Mesenteric fat pad (tissue), 1 donor: ENCODE measurements at places on chromosomes 1 and 21.

DNA sequence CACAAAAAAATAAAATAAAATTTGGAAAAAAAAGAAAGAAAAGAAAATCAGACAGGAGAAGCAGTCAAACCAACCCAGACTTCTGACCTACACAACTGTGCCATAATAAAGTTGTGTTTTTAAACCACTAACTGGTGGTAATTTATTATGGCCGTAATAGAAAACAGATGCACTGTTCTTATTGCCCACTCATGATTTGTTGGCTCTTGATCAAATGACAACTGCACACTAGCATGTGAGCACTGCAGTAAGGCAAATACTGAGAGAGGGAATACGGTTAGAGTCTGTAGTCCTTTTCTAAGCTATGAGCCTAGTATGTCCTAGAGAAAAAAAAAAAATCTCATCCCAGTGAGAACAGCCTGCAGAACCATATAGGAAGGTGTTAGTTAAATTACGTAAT, 61.2 kb upstream of the TNR start:
- no peak for DNase-seq

DNA sequence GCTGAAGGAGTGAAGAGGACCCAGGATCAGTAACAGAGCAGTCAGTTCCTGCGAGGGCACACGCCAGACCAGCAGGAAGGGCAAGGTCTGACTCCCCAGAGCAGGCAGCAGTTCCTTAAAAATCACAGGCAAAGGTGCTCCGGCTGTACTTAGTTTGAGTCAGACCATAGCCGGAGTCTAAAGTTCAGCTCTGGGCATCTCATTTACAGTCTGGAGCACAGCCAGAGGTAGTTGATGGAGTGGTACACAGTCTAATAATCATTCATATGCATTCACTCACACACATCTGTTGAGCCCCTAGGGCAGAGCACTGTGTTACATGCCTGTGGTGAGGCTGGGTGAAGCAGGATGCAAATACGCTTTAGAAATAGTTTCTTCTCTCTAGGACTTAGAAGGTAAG, 7.3 kb upstream of the AMIGO1 start:
- no peak for DNase-seq

- DNase-seq = no peak
These were observed 8.7 kb upstream of the MYOC start for GRCh38 chr1:171661076-171661650.

DNA sequence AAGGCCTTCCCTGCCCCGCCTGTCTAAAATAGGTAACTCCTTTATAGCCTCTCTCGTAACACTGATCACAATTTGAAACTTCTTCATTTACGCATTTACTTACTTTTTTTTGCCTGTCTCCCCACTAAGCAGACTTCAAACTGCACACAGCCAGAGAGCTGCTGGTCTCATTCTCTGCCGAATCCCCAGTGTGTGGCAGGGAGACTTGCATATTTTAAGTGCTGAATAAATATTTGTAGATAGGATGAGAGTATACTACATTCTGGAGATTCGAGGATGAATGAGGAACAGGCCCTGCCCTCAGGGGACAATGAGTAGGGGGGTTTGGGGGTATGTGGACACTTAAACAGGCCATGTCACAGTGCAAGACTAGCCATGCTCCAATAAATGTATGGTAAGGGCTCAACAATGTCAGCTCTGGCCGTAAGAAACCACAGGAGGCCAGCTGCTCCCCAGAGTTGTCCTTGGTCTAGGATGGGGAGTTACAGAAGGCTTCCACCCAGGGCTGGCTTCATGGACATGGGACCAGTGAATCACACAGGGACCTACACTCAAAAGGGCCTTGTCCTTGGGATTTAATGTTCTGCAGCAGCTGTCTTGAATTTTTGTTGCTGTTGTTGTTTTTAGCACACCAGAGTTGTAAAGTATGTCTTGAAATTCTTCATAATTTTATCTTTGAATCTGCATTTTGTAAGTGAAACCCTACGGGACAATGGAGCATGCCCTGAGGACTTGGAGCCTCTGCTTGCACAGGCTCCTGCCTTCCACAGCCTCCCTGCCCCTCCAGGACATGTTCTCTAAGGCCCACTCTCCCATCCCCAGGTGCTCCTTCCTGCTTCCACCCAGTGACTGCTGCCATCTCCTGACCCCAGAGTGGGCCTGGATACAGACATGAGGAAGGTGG, 8.5 kb downstream of the DIO1 start:
- DNase-seq = no peak

GRCh38 chr1:202214089-202214843, 20.7 kb downstream of the LGR6 start:
- no peak for DNase-seq

GRCh38 chr1:116334868-116335635, 38.0 kb upstream of the ATP1A1 start:
- no peak for DNase-seq

- DNase-seq = no peak
These were observed 38.1 kb downstream of the VANGL2 start for GRCh38 chr1:160438317-160438918.

- DNase-seq = no peak
These were observed 11.7 kb upstream of the FCMR start for GRCh38 chr1:206933333-206933945.

DNA sequence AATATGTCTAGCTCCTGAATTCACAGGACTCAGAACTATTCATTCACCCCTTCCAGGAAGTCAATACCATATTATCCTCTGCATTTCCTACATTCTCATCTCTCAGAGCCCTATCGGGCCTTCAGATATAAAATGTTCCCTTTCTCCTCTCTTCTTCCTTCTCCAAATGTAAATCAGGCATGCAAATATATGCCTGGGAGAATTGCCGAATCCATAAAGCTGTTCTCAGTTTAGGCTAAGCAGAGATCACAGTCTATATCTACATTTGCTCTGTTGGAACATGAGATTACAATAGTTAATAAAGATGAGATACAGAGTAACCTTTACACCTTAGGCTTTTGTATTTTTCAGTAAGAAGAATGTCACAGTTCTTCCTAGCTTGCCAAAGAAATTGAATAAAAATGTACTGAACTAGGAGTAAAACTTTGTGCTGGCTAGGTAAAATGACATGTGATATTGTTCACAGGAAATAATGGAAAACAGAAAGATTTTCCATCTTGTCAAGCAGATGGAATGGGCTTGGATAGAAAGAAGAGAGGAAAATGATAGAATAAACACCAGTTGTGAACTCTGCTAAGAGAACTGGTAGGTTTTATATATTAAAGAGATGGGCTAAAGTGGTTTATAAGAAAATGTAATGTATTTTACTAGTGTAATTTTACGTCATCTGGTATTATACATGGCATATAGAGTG, 161.5 kb downstream of the NRIP1 start:
- DNase-seq = no peak

DNA sequence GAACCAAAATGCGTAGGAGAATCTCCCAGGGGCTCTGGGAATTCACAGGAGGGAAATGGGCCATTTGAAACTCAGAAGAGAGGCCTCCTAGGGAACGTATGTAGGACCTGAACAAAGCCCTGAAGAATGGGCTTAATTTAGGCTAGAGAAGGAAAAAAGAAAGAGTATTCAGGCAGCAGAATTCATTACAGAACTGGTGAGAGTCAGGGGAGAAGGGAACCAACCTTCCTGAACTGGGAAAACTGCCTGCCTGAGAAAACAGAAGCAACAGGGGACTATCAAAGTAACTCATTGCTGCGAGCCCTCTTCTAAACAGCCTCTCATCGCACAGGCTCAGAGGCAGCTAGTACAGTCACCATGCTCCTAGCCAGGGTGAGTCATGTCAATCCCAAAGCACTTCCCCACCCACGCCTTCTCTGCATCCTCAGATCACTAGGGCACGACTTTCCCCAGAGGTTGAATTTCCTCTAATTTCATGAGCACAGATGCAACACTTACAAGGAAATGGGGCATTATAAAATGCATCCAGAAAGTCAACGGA, 98.1 kb downstream of the ADSS2 start:
- no peak for DNase-seq

GRCh38 chr1:162704673-162705424, 72.6 kb downstream of the DDR2 start:
- DNase-seq = no peak

- DNase-seq = no peak
These were observed 4.5 kb downstream of the DNAJB4 start for GRCh38 chr1:78009276-78009675.

GRCh38 chr1:209597499-209597898, 14.0 kb downstream of the CAMK1G start:
- DNase-seq = no peak

DNA sequence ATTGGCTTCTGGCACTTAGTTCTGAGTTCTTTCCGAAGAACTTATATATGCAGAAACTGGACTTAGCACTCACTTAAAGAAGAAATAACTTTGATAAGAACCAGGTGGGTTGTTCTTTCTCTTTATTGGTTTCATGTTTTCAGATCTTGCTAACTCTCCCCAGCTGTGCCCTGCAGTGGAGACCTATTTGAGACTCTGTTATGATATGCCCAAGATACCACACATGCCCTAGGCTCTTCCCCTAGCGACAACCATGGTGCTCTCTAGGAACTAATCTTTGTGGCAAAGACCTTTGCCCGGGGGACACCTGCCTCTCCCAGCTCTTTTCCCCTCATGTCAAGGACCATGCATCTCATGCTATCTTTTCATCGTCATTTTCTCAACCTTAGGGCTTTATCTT, 128.8 kb downstream of the PBX1 start:
- DNase-seq = no peak

GRCh38 chr1:182641561-182641960, 37.4 kb upstream of the RGS16 start:
- DNase-seq = no peak

DNA sequence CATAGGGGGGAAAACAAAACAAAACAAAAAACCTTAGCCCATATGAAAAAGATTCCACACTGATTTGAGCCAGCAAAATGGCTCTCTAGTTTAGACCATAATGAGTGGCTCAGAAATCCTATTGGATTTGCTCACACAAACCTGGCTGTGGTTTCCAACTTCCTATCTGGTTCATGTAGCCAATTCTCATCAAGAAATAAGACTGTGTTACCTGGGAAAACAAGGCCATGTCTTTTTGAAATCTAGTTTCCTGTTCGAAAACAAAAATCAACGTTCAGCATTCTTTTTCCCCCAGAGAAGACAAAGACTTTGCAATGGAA, 69.2 kb downstream of the TBX15 start:
- DNase-seq = no peak

- DNase-seq = no peak
These were observed 37.0 kb downstream of the TM2D1 start for GRCh38 chr1:61687901-61688300.

GRCh38 chr1:230746617-230747016, 571 bp upstream of the CAPN9 start:
- DNase-seq = no peak

GRCh38 chr1:235495551-235495950, 8.7 kb downstream of the B3GALNT2 start:
- DNase-seq = no peak

GRCh38 chr1:248695451-248696132, 7.0 kb downstream of the OR14I1 start:
- no peak for DNase-seq

GRCh38 chr21:46633566-46633965, 1.9 kb upstream of the PRMT2 start:
- no peak for DNase-seq

GRCh38 chr1:1419813-1420653, 1.0 kb downstream of the ANKRD65 start:
- no peak for DNase-seq

GRCh38 chr1:44408212-44408582, 3.1 kb downstream of the RNF220 start:
- no peak for DNase-seq

GRCh38 chr1:197440715-197441114, 172.7 kb downstream of the CRB1 start:
- DNase-seq = no peak

DNA sequence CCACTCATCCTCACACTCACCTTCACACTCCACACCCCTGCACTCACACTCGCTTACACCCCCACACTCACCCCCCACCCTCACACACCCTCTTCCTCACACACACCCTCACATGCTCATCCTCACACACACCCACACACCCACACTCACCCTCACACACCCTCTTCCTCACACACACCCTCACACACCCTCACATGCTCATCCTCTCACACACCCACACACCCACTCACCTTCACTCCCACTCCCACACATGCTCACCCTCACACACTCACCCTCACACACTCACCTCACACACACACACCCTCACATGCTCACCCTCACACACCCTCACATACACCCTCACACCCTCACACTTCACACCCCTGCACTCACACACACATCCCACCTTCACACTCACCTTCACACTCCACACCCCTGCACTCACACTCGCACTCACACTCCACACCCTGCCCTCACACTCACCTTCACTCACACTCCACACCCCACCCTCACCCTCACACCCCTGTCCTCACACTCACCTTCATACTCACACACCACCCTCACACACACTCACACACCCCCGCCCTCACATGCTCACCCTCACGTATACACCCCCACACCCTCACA, 42.6 kb upstream of the EDN2 start:
- DNase-seq = no peak

GRCh38 chr1:233664253-233664652, 50.3 kb downstream of the KCNK1 start:
- DNase-seq = no peak

DNA sequence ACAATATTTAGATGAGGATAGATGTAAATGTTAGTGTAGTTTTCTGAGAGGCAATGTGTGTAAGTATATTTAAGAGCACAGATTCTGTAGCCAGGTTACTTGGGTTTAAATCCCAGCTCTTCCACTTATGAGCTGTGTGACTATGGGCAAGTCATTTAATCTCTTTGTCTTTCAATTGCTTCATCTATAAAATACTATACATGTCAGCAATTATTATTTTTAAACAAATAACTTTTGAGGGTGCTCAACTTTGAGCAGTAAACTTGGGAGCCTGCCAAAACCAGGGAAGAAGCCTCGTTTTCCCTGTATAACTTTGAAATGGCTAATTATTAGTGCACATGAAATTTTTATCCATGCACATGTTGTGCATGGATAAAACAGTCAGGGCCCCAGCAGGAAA, 222.8 kb downstream of the FOXD2 start:
- no peak for DNase-seq

DNA sequence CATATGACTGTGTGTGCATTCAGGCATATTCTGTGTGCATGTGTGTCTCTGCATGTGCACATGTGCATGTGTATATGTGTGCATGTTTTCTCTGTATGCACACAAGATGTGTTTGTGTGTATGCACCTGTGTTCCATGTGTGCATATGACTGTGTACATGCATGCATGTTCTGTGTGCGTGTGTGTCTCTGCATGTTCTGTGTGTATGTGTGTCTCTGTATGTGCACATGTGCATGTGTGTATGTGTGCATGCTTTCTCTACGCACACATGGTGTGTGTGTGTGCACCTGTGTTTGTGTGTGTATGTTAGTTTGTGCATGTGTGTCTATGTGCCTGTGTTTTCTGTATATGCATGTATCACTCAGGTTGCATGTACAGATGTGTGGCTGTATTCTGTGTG, 42.3 kb downstream of the AJAP1 start:
- no peak for DNase-seq

GRCh38 chr1:44881011-44881632, 38.1 kb upstream of the PTCH2 start:
- DNase-seq = no peak
